Glutamatergic neuron (in vitro differentiated cells): ENCODE measurements at places on chromosomes 6 and 20.

DNA sequence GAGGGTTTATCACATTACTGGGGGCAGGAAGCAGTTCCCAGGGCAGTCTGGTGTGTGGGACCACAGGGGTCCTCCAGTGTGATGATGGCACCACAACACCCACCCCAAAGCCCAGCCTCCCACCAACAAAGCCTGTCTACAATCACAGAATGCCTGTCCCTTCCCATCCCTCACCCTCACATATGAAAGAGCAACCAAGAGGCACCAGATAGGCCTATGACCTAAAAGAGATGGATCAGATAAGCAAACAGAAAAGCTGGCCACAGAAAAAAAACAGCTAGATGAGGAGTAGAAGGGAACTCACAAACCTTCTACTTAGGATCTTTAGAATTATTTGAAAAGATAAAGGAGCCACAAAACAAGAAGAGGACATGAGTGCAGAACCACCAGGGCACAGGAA, 54.3 kb downstream of the SERAC1 start:
- DNase-seq, result no peak

DNA sequence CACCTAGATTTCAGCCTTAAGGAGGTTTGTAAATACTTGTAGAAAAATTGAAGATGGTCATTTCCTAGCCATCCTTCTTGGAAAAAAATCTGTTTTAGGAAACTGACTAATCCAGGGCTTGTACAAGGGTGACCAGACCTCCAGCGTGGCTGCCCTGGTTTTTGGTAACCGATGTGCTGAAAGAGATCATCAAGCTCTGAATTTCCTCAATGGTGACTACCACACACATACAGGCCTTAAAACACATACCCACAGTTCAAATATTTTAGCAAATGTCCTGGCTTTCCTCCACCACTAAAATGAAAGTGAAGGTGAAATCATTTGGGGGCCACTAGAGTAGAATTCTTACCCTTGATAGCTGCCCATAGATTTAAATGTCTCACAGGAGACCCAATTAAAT, 215.3 kb upstream of the SUPT3H start:
- no peak for DNase-seq

- DNase-seq, result no peak
These were observed 101.2 kb downstream of the MKKS start for GRCh38 chr20:10332656-10333415.

GRCh38 chr6:157621406-157621805, 201.6 kb upstream of the SNX9 start:
- no peak for DNase-seq

DNA sequence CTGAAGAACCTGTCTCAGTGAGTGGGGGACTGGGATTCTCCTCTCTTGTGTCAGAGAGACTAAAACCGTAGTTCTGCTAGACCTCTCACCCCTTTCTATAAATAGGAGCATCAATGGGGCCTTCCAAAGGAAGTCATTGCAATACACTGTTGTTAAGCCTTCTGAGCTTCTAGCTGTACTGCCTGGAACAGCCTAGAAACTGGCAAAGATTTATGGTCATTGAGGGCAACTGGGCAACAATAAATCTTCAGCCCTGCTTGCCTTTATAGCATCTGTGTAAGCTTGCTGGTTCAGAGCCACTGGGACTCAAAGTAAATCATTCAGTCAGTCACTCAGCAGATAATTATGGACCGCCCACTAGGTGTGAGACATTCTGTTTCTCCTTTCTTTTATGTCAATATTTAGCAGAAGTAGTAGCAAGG, 53.2 kb downstream of the PPP1R14C start:
- DNase-seq, result no peak

DNA sequence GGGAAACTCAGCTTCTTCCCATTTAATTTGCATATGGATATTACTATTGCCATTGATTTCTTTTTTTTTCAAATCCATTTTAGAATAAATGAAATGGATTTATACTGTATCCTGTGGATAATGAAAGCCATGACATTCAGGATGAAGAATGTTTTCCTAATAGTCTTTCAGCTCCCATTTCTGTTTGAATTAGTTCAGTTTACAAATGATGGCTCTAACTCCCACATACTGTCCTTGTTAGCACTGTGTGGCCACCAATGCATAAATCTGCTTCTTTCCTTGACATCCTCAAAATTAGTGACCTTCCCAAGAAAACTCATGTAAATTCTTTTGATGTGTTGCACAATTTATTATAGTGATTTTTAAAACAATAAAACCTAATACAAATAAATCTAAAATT, 693.2 kb upstream of the GJE1 start:
- no peak for DNase-seq

GRCh38 chr6:20085817-20086216, 126.5 kb downstream of the MBOAT1 start:
- DNase-seq, result no peak

GRCh38 chr6:116933485-116933884, 56.4 kb downstream of the RFX6 start:
- no peak for DNase-seq
